ENCODE measurements at places on chromosomes 2 and 18.

DNA sequence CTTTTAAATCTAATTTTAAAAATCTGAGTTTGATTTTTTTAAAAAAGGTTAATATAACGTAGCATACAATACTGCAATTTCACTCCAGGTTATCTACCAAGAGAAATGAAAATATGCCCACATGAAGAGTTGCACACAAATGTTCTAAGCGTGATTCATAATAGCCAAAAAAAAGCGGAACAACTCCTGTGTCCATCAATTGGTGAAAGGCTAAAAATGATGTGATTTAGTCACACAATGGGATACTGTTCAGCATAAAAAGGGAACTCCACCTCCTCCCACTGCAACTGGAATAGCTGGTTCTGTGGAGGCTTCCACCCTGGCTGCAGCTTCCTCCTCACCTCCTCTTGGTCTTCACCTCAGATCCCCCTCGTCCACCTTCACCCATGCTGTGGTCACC is 132.8 kb downstream of the PIK3C3 start:
- no peak for DNase-seq

DNA sequence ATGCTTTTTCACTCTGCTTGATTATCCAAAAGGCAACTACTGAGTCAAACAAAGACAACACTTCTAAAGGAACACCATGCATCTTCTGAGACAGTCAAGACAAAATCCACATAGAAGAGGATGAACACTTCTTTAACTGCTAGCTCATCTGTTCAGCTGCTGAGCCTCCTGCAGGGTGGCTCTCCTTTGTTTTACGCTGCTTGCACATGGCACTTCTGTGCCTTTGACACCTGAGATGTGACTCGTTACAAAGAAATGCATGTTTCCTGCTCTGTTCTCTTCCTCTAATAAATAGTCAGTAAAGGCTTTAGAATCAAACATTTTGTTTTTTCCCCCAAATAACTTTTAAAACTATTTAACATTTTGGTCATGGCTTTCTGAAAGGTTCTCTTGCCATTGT is 1129.4 kb downstream of the TDRD15 start:
- no peak for DNase-seq

DNA sequence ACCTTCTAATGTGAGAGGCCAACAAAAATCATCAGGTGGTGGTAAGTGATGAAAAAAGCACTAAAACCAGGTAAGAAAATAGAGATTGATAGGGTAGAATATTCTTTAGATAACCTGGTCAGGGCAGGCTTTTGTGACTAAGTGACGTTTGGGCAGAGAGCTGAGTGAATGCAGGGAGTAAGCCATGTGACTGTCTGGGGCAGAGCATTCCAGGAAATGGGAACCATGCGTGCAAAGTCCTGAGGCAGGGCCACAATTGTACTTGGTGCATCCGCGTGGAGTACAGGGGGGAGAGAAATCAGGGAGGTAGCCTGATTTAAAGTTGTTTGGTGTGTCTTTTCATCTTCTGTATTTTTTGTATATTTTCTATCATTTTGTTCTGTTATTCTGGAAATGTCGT is 102.5 kb downstream of the LYPD6B start:
- DNase-seq = no peak

- no peak for DNase-seq
Measured at GRCh38 chr2:237864444-237864931, 5.1 kb downstream of the RAMP1 start.

DNA sequence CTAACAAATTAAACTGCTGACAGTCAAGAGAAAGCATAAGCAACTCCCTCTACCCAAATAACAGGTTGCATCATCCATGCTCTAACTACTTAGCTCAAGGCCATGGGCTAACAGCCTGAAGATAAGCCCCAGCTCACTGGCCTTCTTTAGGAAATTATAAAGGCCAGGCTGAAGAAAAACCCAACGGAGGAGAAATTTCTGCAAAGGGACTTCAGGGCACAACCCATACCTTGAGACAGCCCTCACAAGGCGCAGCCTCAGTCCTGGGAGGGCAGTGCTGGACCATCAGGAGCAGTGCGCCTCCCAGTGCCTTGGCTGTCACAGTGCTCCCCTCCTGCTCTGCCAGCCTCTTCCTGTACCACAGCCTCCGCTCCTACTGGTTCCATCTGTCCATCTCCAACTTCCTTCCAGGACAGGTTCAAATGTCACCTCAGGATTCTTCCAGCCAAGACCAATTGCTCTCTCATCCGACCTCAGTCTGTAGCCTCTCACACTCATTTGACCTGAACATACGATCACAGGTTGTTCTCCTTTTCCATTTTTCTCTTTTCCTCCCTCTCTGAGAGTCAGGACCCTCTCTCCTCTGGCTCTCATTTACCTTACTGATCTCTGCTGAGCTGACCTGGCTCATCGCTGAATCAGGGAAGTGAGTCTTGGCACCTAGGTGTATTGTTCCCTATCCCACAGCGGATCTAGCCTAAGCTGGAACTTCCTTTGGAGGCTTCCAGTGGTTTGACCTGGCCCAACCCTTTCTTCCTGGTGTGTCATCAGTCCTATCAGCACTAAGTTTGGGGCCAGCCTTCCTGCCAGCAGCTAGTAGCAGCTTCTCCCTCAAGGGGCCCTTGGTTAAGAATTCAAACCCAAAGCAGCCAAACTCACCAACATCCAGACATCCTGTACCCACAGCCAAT is 1.9 kb downstream of the MCFD2 start:
- DNase-seq = no peak

DNA sequence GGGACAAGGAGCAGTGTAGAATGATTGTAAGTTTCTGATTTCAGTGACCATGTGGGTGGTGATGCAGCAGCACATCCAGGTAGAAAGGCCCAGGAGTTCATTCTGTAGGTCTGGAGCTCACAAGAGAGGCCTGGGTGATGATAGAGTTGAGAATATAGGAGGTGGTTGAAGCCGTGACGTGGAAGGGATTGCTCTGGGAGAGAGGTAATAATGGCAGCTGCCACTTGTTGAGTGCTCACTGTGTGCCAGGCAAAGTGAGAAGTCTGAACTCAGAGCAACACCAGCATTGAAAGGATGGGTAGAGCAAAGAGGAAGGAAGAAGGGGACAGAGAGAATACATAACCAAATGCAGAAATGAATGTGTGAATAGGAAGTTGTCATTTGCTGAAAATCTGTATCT is 3.3 kb downstream of the TTLL4 start:
- DNase-seq = no peak

DNA sequence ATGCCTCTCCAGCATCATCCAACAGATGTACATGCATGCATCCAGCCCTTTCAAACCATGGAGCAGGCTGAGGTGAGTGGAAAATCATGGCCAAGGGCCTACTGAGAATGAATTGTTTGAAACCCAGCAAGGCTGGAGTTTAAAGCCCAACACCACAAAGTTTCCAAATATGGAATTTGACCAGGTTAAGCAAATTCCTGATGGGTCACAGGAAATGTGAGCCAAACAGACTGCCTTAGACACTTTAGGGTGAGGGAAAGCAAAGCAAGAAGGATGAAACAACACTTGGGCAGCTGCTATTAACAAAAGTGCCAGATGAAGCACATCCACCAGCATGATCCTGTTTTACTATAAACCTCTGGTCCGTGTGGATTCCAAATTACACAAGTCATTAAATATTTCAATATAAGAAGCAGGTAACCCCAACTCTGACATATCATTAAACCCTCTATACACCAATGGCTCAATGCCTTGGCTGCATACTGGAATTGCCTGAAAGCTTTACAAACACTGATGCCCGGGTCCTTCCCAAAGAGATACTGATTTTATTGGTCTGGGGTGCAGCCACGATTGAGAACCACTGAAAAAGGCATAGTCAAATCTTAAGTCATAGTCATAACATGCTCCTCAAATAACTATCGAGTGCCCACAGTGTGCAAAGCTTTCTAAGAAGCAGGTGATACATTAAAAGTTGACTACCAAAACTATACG is 9.1 kb downstream of the KLF7 start:
- DNase-seq = no peak

GRCh38 chr2:16525265-16525887 is 140.3 kb downstream of the CYRIA start:
- peak; percentile 4 for DNase-seq

GRCh38 chr18:54020156-54020745 is 204.2 kb downstream of the MBD2 start:
- no peak for DNase-seq

GRCh38 chr18:28999726-29000125 is 822.8 kb upstream of the CDH2 start:
- no peak for DNase-seq

DNA sequence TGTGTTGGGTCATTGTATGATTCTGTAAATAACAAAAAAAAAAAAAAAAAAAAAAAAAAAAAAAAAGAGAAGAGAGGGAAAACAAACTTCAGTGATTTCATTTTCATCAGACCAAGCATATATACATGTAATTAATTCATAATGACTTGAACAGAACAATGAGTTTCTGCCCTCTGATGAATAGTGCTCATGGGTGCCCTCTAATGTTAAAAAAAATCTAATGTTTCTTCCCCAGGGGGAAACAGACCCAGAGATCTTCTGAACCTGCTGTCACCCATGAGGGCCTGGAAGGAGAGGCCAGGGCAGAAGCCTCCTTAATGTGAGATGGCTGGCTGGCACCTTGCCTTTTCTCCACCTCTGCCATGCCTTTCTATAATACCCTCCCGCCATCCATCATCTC is 289.2 kb downstream of the ZNF521 start:
- no peak for DNase-seq

GRCh38 chr2:231068525-231069222 is 12.0 kb downstream of the PSMD1 start:
- no peak for DNase-seq

GRCh38 chr2:230418341-230419016 is 2.5 kb downstream of the SP100 start:
- DNase-seq = no peak

- no peak for DNase-seq
Measured at GRCh38 chr2:222000326-222000725, 298.5 kb downstream of the PAX3 start.

DNA sequence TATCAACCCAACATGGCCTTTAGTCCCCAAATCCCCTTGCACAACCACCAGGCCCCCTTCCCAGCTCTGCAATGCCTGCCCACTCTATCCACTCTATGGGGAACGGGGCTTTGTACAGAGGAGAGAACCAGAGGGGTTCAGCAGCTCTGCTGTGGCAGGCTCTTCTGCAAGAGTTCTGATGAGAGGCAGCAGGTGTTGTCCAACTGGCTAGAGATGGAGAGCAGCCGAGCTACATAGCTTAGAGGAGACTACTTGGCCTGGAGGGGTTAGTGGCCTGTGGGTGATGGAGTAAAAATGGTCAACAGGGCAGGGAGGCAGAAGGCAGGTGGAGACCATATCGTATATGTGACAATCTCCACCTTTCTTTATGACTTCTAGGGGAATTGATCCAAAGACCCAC is 103.0 kb downstream of the QPCT start:
- DNase-seq = no peak

DNA sequence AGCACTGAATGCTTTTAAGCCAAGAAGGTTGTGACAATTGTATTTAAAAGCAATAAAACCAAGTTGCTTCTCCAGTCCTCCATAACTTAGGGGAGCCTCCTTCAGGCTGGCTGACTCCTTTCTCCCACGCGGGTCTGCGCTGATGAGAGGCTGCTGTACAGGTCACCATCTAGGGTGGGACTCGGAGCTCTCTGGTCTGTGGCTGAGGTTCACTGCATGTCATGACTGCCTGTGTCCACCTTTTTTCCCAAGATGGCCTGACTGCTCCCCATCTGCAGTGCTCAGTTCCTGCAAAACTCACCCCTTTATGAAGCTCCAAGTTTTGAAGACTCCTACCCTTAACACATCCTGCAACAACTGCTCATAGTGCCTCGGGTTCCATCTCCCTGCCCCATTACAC is 194.4 kb downstream of the AFF3 start:
- no peak for DNase-seq

- no peak for DNase-seq
Measured at GRCh38 chr18:78875016-78875777, 104.4 kb upstream of the SALL3 start.

GRCh38 chr2:227222292-227222691 is 57.9 kb downstream of the COL4A3 start:
- no peak for DNase-seq

DNA sequence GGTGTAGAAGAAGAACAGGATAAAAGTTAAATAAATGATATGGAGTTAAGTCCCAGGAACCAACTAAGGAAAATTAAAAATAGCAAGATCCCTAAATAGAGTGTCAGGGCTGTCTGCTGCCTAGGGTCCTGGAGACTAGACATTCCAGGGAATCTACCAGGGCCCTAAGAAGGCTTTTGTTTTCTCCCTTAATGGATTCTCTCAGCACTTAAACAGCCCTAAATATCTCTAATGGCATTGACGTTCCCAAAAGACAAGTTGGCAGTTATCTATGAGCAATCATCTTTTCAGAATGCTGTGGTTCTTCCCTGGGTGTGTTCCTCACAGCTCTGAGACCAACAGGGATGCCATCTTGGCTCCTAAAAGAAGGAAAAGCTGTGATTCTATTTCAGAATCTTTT is 616.3 kb downstream of the EPHA4 start:
- DNase-seq = no peak

GRCh38 chr18:13316063-13316462 is 97.5 kb downstream of the LDLRAD4 start:
- DNase-seq = no peak

DNA sequence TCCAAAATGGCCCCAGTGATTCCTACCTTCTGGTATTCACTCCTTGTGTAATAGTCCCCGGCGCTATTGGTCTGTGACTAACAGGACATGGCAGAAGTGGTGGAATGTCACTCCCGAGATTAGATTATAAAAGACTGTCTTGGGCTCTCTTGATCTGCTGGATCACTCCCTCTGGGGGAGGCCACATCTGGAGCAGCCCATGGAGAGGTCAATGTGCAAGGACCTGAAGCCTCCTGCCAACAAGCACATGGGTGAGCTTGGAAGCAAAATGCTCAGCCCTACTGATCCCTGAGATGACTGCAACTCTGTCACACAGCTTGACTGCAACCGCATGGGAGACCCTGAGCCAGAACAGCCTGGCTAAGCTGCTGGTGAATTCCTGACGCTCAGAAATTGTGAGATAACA is 94.3 kb upstream of the GLI2 start:
- no peak for DNase-seq

GRCh38 chr2:83471655-83472054 is 987.4 kb downstream of the SUCLG1 start:
- DNase-seq = no peak
